ENCODE measurements at places on chromosomes 4 and X. TPM values are rescaled to one million over a fixed set of nuclear protein-coding genes. Genes with fewer than 3 reads are reported as not detected.

- DNase-seq = no peak
Observed at GRCh38 chrX:145563159-145563558, 254.5 kb upstream of the SLITRK2 start.

GRCh38 chr4:164813554-164813953 lies 59.6 kb downstream of the SMIM31 start:
- no peak for DNase-seq

GRCh38 chr4:100162027-100162685 lies 28.1 kb downstream of the DDIT4L start:
- DNase-seq = no peak

DNA sequence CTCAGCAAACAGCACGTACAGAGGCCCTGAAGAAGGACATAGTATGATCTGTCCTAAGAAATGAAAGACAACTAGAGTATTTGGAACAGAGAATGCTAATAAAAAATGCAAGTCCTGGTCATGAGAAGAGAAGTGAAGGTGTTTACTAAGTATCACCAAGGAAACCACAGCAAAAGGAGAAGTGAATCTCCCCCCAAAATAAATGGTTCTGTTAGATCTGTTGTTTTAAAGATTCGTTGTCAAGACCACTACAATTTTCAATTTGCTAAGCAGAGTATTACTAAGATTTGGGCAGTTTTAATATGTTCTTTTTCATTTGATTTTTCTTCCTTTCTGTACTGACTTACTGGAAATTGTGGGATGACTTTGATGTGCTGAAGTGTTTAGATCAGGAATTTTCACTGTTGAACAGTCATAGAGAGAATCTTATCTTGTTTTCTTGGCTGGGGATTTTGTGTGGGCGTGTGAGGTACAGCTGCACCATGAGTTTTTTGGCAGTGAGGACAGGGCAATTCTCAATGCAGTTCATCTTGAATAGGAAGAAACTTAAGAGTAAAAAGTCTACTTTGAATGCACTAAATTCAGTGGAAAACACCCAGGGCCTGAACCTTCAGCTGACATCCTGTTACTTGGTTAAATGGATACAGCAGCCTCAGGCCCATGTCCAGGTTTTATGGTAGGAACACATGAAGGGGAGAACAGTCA lies 132.2 kb downstream of the STIM2 start:
- DNase-seq = no peak

DNA sequence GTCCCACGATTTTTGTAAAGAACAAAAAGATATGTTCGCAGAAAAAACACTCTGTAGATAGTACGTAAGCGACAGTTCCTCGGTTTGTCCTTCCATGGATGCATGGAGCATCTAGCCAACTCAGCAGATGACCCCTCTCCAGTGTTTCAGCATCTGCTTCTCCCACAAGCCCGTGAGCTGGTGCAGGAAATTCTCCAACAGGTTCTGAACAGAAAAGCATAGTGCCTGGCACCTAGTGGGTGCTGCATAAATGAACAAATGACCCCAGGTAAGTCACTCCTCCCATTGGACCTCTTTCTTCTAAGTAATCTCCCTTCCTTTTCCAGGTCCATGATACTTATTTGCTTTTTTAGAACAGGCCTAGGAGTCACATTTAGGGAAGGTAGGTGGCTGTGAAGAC lies 966 bp upstream of the KIAA0232 start:
- no peak for DNase-seq

ADGRL3 gene
- 0.86 TPM for total RNA-seq

ALAS2 gene
- total RNA-seq = 9.8 TPM

PRSS48 gene
- total RNA-seq = not detected

All from right atrium auricular region (tissue), 2 donors.